ENCODE measurements at places on chromosomes 1 and 21. TPM values are rescaled to one million over a fixed set of nuclear protein-coding genes. Genes with fewer than 3 reads are reported as not detected.

Gene GJA5
- 19.8 TPM for total RNA-seq

Gene FCRL2
- total RNA-seq, result 40.2 TPM

Gene EYA3
- total RNA-seq, result 21.7 TPM

DNA sequence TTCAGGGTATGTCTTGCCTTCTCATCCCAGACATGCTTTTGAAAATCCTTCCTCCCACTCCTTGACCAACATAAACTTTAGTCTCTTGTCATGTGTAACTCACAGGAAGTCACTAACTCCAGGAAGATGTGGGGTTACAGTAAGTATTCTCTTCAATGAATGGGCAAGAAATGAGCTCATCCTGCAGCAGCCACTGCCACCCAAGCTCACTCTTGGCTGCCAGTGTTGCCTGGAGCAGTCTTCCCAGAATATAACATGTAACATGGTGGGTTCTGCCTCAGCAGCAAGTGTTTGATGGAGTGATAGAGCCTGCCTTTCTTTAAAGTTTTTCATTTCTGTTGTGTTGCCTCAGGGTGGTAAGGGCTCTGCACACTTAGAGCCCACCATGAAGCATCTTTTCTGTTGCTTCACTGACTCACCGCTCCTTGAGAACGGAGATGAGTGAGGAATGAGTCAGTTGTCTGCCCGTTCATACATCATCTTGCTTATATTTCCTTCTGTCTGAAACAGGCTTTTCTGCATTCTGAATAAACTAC is 187.0 kb downstream of the TPR start:
- H3K27ac ChIP-seq, result no peak overlapping the region
- no peak for DNase-seq
- no peaks in the 10 kb centered on the region for H3K36me3 ChIP-seq
- no peak overlapping the region for H3K4me3 ChIP-seq
- H3K4me1 ChIP-seq, result no peaks in the 10 kb centered on the region

- peak overlapping the region; percentile 67 for H3K27ac ChIP-seq
- peaks cover 24% of the 10 kb centered on the region for H3K4me1 ChIP-seq
- no peaks in the 10 kb centered on the region for H3K27me3 ChIP-seq
Measured at GRCh38 chr1:160726498-160727315, 12.3 kb upstream of the SLAMF7 start.

GRCh38 chr1:161743231-161743630 is 6.4 kb upstream of the DUSP12 start:
- no peak overlapping the region for H3K27ac ChIP-seq
- H3K4me3 ChIP-seq, result no peak overlapping the region
- no peaks in the 10 kb centered on the region for H3K36me3 ChIP-seq
- peaks cover 35% of the 10 kb centered on the region for H3K4me1 ChIP-seq
- no peaks in the 10 kb centered on the region for H3K27me3 ChIP-seq

Gene ADGRB2
- total RNA-seq, result 5.1 TPM

DNA sequence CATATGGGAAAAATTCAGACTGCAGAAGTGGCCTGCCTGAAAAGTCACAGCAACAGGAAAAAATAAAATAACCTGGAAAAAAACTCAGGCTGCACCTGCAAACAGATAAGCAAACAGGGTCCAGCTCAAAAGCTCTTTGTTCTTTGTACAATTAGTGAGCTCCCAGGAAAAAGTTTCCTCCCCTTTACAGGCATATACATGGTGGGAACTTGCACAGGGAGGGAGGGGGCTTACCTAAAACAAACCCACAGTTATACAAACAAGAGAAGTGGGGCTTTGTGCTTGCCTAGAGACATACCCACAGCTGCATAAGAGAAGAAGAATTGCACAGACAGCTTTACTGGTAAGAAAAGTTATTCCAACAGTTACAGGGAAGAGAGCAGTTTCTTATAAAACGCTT is 31.7 kb upstream of the COG2 start:
- H3K4me3 ChIP-seq, result no peak overlapping the region
- no peaks in the 10 kb centered on the region for H3K36me3 ChIP-seq
- no peaks in the 10 kb centered on the region for H3K4me1 ChIP-seq
- H3K27ac ChIP-seq, result no peak overlapping the region
- DNase-seq, result no peak

DNA sequence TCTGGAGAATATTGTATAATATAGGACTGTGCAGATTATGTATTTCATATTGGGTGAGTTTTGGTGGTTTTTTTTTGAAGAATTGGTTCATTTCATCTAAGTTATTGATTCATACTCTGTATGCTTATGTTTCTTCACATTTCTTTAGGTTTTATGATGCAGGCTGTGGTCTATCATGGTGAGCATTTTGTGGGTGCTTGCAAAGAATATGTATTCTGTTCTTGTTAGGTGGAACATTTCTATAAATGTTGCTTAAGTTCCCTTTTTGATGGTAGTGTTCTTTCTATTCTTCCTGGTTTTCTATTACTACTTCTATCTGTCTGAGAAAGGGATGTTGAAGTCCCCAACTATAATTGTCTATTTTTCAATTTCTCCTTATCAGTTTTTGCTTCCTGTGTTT is 42.6 kb downstream of the PKN2 start:
- H3K27ac ChIP-seq, result no peak overlapping the region
- peaks cover 39% of the 10 kb centered on the region for H3K4me1 ChIP-seq
- H3K36me3 ChIP-seq, result no peaks in the 10 kb centered on the region
- no peak overlapping the region for H3K4me3 ChIP-seq
- DNase-seq, result no peak

Gene FCRL1
- 57.3 TPM for total RNA-seq

Data from spleen (tissue), 13 donors.